ENCODE measurements at places on chromosomes 3 and 15.

DNA sequence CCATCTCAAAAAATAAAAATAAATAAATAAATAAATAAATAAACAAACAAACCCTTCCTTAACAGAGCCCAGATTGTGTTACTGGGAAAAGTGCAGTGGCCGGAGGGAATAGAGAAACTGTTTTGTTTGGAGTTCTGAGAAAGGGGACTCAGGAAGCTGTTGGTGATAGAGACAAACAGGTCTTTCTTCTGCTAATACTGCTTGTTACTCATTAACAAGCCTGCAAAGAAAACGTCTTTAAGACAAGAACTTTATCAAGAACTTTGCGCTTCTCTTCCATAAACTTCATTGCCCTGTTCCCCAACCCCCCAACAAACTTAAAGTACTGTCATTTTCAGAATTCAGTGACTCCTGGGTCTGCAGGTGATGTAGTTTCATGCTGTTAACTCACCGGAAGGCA is 68.8 kb upstream of the GSK3B start:
- DNase-seq, result no peak

DNA sequence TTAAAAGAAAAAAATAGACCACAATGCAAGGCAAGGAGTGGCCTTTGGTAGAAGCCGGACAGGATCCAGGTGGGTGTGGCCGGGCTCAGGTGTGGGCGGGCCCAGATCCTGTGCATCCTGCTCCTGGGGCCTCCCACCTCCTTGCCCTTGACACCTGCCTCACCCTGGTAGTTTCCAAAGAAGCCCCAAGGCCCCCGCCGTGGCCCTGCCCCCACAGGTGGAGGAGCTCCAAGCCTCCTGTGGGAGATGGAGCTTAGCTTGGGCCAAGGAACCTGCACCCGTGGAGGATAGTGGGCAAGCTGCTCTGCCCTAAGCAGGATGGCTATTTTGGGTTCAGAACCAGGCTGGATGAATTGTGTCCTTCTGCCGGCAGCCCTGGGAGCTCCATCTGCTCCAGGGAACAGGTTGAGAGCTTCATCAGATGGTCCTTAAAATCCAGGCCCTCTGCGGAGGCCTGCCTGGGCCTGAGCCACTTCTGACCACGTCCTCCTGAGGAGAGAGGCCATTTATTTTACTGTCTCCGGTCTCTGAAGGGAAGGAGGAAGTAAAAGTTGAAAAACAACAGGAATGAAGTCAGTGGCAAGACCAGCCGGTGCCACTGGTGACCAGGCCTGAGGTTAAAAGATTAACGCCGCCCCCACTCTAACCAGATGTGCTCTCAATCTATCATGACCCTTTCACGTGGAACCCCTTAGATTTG is 53.9 kb upstream of the KLF13 start:
- DNase-seq, result no peak

- DNase-seq, result no peak
Observed at GRCh38 chr3:101942356-101942755, 93.0 kb downstream of the NFKBIZ start.

DNA sequence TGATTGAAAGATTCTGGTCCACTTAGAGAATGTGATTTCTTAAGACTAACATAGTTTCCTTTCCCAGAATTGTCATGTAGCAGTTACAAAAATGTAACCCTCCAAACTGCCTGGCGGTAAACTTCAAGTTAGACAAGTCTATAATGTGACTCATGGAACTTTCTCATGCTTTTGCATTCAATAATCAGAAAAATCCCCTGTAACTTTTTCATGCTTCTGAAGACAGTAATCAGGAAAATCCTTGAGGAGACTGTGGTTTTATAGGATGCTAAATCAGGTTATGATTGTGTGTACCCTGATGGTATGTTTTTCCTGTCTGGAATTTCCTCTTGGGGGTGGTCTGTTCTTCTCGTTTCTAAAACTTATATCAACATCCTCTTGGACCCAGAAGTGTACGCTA is 74.0 kb upstream of the RARB start:
- no peak for DNase-seq

GRCh38 chr15:38689522-38689921 is 124.9 kb upstream of the RASGRP1 start:
- DNase-seq, result no peak

GRCh38 chr15:82936966-82937711 is 15.4 kb downstream of the HOMER2 start:
- DNase-seq, result no peak

- no peak for DNase-seq
Observed at GRCh38 chr3:9026320-9027045, 63.2 kb upstream of the RAD18 start.

DNA sequence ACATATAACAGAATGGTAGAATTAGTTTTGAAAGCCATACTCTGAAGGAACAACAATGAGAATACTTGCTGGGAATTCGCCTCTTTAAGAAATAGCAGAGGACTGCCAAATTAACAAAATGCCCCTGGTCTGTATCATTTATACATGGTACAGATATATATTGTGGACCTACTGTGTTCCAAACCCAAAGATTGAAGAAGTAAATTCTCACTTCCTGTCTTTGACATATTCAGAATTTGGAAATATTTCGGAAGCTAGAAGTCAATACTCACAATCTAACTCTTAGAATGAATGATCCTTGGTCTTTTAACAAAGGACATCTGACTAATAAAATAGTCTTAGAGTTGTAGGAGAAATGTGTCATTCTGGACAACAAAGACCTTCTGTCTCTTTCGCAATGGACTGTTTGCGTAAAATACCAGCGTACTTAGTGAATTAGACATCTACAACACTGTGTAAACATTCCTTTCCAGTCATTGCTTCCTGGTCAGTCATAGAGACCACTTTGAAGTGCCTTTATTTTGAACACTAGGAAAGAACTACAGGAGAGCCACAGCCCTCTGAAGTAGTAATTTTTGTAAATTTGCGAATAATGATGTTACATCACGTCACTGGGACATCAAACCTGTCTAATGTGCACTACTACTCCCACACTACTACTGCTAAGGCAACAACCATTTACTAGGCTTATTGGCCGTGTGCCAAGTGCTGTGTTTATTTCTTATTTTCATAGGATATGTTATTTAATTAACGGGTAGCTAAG is 68.0 kb downstream of the CHL1 start:
- DNase-seq, result no peak
